ENCODE measurements at places on chromosomes 3 and 15.

- no peak for DNase-seq
Measured at GRCh38 chr15:51783967-51784366, 32.6 kb downstream of the TMOD2 start.

GRCh38 chr15:66261056-66261455 is 7.5 kb upstream of the MEGF11 start:
- no peak for DNase-seq

DNA sequence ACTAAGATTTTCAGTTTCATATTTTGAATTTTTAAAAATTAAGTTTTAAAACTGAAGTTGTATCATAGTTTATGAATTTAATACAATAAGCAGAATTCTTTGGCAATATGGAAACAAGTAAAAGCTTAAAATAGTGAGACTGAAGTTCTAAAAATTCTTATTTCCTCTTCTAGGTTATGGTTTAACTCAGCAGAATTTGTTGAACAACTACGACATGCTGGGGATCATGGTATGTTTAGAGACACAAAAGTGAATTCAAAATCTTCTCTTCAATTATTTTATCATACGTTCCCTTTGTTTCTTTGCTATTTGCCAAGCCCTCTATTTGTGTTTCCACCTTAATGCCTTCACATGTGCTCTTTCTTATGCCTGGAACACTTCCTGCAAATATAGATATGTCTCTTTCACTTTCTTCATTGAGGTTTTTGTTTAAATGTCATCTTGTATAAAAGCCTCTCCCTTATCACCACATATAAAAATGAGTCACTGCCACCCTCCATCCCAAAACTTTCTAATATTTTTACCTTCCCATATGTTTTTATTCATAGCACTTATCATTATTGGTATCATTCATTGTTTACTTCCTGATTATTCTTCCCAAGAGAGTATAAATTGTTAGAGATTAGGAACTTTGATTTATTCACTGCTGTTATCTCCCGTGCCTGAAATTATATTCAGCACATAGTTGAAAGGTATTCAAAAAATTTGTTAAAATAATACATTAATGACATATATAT is 6.4 kb downstream of the SUCNR1 start:
- no peak for DNase-seq

- no peak for DNase-seq
Measured at GRCh38 chr15:36601497-36601932, 22.1 kb downstream of the CDIN1 start.

DNA sequence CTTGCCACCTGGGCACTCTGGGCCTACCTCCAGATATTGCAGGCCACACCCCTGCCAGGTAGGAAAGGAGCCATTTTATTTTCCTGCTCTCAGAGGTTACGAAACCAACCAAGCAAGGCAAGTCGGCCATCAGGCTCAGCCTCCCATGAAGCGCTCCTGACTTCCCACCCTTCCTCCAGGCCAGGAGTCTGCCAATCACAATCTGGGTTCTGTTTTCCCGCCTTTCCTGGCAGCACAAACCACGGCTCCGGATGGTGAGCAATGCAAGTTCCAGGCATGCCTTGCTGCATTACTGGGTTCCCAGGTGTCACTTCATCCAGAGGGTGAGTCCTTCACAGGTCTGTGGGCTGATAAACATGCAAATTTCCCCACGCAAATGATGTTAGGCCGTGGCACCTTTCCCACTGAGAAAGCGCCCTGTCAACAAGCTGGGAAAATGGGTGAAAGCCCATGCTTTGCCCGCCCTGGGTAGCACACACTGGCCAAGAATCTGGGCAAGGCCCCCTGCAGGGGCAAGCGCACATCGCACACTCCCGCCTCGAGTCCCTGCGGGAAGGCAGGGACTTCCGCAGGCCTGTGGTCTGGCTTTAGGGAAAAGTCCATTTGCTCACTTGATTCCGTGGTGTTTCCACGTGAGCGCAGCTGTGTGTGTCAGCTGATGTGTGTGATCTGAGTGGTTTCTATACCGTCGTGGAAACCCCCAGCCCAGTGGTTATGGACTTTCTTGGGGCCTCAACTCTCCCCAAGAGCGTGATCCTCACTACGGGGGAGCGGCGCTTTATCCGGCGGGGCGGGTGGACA is 61.6 kb upstream of the RYK start:
- no peak for DNase-seq

GRCh38 chr3:147395899-147396711 is 10.2 kb downstream of the ZIC4 start:
- DNase-seq = no peak

GRCh38 chr15:38267421-38268022 is 14.9 kb downstream of the SPRED1 start:
- DNase-seq = no peak

- no peak for DNase-seq
Measured at GRCh38 chr3:197487911-197488391, 67.8 kb downstream of the BDH1 start.

DNA sequence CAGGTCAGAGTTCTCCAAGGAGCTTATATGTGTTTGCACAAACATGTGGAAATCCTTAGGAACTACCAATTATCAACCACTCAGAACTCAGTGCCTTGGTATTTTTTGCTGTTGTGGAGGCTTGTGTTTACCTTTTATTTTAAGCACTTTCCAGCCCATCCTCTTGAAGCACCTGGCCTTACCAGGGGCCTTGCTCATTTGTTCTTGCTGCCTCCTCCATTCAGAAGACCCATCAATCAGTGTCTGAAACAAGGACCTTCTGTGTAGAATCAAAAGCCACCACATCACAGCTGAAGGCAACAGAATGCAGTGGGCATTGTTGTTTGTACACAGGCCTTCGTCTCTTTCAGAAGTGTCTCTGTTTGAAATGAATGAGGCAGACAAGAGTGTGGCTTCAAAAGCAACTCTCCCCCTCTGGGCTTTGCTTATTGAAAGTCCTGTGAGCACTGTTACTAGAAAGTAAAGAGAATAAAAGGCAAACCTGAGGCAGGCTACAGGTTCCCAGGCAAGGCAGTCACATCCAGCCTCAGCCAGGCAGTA is 24.5 kb upstream of the LIPC start:
- DNase-seq = no peak

- DNase-seq = no peak
Measured at GRCh38 chr15:48406266-48406891, 75.2 kb downstream of the DUT start.

- DNase-seq = no peak
Measured at GRCh38 chr3:34360713-34361112, 562.3 kb downstream of the PDCD6IP start.

DNA sequence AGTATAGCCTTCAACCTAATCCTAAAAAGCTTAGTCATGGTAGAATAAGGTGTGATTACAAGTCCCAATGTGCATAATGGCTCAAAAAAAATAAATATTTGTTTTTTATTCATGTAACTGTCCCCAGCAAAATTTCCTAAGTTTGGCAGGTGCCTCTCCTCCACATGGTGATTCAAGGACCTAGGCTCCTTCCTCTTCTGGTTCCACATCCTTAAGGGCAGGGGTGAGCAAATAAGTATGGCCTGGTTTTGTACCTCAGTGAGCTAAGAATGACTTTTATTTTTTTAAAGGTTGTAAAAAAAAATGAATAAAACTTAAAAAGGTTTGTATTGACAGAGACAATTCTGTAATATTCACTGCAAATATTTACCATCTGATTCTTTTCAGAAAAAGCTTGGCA is 343.5 kb upstream of the UBE2E2 start:
- DNase-seq = no peak

GRCh38 chr3:152658977-152659720 is 175.8 kb upstream of the P2RY1 start:
- no peak for DNase-seq

DNA sequence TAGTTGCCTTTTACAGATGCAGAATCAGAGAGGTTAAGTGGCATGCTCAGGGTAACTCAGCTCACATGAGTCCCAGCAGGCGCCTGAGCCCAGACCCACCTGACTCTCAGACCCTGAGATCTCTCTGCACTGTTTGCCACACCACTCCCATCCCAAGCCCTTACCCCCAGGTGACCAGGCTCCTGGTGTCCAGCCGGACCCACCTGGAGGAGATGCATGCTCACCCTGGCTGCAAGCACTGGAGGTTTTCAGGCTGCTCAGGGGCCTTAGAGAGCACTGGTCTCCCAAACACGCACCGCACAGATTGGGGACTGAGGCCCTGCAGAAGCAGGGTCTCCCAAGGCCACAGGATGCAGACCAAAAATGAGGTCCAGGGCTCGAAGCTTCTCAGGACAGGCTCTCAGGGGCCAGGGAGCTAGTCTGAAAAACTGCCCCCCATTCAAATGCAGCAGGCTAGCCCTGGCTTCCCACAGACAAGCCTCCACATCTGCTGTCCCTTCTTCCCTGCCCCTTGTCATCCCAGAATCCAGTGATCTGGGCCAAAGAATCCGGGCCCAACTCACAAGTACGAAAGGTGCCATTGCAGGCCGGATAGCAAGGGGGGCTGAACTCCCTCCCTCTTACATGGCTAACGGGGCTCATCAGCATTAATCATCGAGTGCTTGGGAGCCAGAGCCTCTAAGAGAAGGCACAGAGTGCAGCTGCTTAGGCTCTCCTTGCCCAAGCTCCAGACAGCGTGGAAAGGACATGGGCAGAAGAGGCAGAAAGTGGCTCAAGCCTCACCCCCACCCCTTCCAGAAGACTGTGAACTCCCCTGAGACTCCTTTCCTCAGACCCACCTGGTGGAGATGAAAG is 90.2 kb upstream of the PRR20G start:
- DNase-seq = no peak

DNA sequence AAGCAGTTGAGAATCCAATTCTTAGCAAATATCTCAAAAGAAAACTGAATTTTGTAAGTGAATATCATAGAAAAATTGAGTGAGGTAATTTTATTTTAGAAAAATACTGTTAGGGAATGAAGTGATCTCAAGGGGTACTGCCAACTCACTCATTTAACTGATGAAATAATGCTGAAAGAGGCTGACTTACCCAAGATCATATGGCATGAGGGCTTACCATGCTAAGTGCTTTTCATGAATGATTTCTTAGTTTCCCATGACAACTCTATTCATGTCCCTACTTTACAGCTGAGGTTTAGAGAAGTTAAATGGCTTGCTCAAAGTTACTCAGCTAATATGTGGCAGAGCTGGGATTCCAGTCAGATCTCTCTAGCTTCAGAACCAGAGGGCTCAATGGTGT is 30.6 kb downstream of the CCDC14 start:
- no peak for DNase-seq

GRCh38 chr15:97545799-97546198 is 414.7 kb upstream of the ARRDC4 start:
- no peak for DNase-seq

- DNase-seq = no peak
Measured at GRCh38 chr3:8607234-8608040, 37.2 kb downstream of the SSUH2 start.

DNA sequence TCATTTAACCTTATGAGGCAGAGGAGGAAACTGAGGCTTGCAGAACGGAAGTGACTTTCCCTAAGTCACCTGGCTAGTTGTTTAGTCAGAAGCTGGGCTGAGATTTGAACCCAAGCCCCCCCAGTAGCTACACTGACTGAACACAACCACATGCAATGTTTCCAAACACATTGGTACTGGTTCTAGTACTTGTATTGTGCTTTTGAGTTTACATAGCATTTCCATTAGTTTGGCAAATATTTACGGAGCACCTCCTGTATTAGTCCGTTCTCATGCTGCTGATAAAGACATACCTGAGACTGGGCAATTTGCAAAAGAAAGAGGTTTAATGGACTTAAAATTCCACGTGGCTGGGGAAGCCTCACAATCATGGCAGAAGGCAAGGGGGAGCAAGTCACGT is 56.3 kb upstream of the ITGA11 start:
- DNase-seq = no peak

DNA sequence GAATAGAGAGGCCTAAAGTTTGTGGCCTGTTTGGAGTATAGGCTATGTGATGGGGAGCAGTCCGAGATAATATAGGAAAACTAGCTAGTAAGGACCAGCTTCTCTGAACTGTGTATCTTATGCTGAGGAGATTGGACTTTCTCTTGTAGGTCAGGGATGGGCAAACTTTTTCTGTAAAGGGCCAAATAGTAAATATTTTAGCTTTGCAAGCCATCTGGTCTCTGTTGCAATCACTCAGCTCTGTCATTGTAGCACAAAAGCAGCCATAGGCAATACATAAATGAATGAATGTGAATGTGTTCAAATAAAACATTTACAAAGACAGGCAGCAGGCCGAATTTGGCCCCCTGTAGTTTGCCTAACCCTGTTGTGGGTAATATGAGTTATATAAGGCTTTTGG is 24.5 kb downstream of the TMOD3 start:
- no peak for DNase-seq

GRCh38 chr15:33068007-33068481 is 126.5 kb downstream of the FMN1 start:
- no peak for DNase-seq

DNA sequence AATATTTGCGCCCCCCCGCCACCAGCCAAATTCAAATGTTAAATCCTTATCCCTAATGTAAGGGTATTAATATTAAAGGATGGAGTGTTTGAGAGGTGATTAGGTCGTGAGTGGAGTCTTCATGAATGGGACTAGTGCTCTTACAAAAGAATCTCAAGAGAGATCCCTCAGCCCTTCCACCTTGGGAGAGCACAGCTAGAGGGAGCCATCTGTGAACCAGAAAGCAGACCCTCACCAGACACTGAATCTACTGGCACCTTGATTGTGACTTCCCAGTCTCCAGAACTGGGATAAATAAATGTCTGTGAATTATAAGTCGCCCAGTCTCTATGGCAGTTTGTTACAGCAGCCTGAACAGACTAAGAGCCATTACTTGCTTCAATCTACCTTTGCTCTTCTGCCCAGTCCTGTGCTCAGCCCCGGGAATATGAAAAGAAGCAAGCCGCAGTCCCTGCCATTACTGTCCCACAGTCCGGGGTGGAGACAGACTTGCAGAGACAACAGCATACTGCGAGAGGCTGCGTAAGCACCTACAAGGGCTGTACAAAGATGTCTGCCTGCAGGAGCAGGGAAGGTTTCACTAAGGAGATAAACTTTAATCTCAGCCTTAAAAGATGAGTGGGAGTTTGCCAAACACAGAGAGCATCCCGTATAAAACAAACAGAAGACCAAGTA is 110.7 kb upstream of the TMCO5A start:
- no peak for DNase-seq

GRCh38 chr15:60392601-60392985 is 5.2 kb downstream of the ANXA2 start:
- no peak for DNase-seq

GRCh38 chr3:78794431-78794830 is 973.4 kb downstream of the ROBO1 start:
- no peak for DNase-seq

- DNase-seq = no peak
Measured at GRCh38 chr15:46460431-46461094, 825.7 kb downstream of the SQOR start.

- DNase-seq = no peak
Measured at GRCh38 chr3:81876826-81877225, 115.4 kb upstream of the GBE1 start.
